ENCODE measurements at places on chromosomes 16 and 17.

DNA sequence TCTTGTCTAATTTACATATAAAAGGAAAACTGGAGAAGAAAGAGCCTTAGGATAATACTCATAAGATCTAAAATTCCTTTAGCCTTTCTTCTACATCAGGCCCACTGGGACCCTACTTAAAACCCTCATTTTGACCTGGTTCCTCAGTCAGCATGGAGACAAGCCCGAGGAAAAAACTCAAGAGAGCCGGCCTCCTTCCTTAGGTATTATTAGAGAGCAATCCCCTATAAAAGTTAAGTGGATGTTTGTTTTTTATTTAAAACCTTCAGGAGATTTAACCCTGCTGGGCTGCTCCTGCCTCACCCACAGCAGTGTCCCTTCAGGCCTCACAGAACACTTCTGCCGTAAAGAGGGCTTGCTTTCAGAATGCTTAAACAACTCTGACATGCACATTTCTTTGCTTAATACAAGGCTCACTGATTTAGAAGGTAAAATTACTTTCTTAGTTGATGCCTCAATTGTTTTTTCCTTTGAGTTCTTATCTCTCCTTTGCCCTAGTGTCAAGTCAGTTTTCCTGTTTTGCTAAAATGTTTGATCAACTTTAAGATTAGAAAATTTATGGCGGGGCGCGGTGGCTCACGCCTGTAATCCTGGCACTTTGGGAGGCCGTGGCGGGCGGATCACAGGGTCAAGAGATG is 145.6 kb upstream of the TBX2 start:
- DNase-seq: no peak

GRCh38 chr17:46212634-46213435 is 19.6 kb upstream of the KANSL1 start:
- peak; percentile 82 for DNase-seq

DNA sequence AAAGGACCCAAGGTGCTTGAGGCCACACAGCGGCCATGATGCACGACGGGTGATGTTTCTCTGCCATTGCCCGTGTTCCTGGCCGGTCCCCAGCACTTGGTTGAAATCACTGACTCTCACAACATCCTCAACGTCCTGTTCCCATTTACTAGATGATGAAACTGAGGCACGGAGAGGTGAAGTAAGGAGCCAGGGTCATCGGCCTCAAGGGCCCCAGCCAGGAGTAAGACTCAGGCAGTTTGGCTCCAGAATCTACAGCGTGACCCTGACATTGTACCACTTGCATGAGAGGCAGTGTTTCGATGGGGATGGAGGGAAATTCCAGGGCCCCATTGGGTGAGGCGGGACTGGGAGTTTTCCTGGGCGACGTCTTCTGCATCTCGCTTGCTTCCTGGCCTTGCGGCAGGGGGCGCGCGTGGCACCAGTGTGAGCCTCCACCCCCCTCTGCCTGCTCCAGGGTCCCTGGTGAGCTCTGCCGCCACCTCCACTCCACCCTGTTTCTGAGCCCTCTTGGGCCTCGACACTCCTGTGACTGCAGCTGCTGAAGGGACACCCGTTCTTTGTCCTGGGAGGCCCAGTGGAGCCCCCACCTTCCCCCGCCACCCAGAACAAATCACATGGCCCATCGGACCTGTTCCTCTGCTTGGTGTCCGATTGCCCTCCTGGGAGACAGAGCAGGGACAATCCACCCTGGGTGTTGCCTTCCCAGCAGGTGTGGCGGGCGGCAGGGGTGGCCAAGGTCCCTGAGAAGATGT is 133.0 kb upstream of the GSE1 start:
- DNase-seq: no peak

- DNase-seq: no peak
Measured at GRCh38 chr17:68296217-68297191, 5.2 kb downstream of the ARSG start.

GRCh38 chr17:63775420-63775819 is 1.4 kb downstream of the DDX42 start:
- DNase-seq: peak; percentile 70

DNA sequence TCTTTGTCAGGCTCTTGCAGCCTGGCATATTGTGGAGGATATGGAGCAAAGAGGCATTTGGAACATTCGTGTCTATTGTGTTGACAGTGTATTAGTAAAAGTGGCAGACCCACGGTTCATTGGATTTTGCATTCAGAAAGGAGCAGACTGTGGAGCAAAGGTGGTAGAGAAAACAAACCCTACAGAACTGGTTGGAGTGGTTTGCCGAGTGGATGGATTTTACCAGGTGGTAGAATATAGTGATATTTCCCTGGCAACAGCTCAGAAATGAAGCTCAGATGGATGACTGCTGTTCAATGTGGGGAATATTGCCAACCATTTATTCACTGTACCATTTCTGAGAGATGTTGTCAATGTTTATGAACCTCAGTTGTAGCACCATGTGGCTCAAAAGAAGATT is 44.5 kb downstream of the EFCAB13 start:
- DNase-seq: no peak

DNA sequence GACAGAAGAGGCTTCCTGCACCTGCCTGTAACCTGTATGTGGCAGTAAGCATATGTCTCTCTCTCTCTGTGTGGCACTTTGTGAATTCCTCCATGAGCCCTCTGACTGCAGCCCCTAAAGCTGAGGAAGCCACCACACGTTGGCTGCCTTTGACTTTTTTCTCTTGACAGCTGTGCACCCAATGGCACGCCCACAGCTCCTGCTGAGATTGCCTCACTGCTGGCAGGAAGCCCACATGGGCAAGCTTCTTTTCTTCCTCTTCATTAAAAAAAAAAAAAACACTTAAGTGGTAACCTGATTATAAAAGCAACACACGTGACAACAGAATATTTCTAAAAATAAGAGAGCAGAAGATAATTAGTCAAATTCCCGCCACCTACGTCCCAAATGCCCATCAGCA is 34.0 kb upstream of the PIRT start:
- no peak for DNase-seq

DNA sequence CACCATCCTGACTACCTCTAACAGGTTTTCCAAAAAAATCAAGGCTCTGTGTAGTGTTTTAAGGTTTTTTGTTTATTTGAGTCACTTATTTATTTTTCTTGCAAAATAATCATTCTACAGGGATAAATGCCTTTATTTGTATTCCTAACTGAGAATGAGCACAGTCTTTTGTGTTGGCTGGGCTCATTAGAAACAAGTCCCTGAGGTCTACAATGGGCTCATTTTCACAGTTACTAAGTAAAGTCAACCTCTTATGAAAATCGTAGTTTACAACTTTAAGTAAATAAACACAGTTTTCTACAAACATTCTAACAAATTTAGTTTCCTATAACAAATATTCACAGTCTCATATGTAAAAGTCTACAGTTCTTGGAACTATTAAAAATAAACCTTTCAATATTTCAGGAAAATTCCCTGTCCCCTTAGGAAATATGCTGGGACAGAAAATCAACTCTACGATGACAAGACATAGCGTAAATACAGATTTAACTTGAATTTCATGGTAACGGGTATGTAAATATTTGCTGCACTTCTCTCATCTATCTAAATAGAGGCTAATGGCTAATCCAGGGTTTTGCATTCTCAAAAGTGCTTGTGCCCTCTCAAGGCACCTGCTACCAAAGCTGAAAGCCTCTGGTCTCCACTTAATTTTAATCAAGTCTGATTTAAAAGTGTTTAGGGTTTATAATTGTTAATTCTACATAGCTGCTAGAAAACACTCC is 31.5 kb upstream of the CDH5 start:
- DNase-seq: no peak

DNA sequence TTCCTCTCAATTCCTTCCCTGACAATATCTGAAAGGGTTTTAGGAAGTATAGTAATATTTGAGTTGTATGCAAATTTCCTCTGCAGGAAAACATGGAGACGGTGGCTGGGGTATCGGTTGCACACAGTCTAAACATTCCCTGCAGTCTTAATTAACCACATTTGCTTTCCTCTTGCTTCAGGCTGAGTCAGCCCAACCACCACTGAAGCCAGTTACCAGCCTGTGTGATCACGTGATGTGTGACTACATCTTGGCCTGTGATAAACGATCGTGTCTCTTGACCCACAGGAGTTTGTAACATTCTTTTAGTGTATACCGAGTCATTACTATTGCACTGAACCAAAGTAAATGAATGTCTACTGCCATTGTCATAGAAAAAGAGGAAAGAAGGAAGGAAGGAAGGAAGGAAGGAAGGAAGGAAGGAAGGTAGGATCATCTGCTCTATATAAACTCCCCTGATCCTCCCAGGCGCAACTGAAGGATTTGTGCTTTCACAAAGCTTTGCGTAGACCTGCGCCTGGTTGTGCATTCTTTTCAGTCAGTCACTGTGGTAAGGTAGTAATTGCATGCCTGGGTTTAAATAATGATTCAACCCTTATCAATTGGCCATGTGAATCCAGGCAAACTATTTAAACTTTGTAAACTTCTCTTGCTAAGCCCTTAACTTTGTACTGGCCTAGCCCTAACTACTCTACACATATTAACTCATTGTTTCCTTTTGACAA is 280.6 kb upstream of the SALL1 start:
- no peak for DNase-seq

DNA sequence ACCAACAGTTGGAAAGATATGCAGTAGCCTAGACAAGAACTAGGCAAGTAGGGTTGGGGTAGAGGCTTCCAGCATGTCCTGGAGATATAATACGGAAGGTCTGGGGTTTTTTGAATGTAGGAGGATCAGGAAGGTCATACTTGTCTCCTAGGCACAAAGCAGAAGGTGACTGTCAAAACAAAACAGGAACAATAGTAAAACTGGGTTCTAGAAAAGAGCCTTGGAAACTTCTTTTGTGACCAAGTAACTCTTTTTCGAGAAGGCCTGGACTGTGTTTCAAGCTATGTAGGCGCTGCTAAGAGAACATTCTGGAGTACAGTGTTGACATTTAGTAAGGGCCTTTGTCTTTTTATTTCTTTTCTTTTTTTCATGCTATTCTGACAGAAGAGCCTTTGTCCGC is 26.9 kb upstream of the TENT4B start:
- no peak for DNase-seq

GRCh38 chr17:17849845-17850373 is 13.1 kb upstream of the SREBF1 start:
- DNase-seq: peak; percentile 74

- no peak for DNase-seq
Measured at GRCh38 chr17:2380226-2380922, 20.5 kb downstream of the MNT start.

DNA sequence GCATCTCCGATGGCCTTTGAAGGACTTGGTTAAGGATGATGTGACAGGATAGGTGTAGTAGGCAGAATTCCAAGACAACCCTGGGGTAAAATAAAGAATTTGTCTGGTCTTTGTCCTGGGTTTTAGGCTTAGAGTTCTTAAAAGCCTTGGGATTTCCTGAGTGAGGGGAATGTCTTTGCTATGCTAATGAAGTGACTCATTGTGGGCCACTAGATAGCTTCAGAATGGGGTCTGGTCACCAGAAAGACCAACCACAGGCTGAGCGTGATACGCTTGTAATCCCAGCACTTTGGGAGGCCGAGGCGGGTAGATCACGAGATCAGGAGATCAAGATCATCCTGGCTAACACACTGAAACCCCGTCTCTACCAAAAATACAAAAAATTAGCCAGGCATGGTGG is 182.8 kb upstream of the TOX3 start:
- DNase-seq: no peak

DNA sequence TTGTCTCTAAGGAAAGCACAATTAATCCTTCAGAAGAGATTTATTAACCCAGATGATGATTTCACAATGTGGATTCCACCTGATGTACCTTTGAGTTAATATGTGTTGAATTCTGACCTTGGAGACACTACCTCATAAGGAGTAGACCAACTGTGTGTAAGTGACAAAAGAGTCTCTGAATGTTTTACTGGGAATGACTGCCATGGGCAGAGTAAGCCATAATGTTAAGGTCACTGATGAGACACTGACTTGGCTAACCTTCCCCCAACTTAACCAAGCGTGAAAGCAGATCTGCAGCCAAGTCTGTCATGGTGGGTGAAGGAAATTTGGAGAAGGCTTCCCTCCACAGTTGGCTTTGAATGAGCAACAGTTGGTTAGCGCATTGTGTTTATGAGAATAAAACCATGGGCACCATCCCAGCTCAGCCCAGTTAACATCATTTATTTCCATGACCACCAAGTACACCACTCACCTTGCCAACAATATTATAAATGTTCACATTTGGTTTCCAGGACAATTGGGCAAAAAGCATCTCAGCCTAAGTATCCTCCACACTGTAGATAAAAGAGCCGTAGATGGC is 618.5 kb downstream of the KCNJ2 start:
- no peak for DNase-seq

- no peak for DNase-seq
Measured at GRCh38 chr16:20610892-20611349, 34.8 kb upstream of the ACSM2B start.

DNA sequence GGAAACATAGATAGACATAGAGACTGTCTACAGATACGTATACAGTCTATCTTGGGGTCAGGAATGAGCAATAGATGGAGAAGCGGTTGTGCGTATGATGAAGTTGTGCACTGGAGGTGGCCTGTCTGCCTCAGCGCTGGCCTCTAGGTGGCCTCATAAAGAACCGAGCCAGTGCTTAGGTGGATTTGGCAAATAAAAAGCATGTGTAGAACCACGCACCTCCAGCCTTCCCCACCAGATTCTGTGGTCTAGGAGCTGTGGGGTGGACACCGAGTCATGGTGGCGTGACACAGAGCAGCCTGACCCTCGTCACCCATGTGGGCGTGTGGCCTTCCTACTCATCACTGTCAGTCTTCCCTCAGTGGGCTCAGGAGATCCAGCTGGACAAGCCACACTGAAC is 34.0 kb downstream of the PGS1 start:
- DNase-seq: peak; percentile 64

- no peak for DNase-seq
Measured at GRCh38 chr16:3536851-3537250, 36.0 kb downstream of the CLUAP1 start.

GRCh38 chr17:19978209-19978802 is 678 bp upstream of the AKAP10 start:
- DNase-seq: no peak

GRCh38 chr16:60137891-60138290 is 1403.8 kb upstream of the GOT2 start:
- no peak for DNase-seq

- peak; percentile 91 for DNase-seq
Measured at GRCh38 chr16:4475880-4476788, at the start of gene HMOX2. Gene HMOX2, plus strand, starts transcription at chr16:4476398. Its CDS starts 29,127 bp downstream, at chr16:4505525.

DNA sequence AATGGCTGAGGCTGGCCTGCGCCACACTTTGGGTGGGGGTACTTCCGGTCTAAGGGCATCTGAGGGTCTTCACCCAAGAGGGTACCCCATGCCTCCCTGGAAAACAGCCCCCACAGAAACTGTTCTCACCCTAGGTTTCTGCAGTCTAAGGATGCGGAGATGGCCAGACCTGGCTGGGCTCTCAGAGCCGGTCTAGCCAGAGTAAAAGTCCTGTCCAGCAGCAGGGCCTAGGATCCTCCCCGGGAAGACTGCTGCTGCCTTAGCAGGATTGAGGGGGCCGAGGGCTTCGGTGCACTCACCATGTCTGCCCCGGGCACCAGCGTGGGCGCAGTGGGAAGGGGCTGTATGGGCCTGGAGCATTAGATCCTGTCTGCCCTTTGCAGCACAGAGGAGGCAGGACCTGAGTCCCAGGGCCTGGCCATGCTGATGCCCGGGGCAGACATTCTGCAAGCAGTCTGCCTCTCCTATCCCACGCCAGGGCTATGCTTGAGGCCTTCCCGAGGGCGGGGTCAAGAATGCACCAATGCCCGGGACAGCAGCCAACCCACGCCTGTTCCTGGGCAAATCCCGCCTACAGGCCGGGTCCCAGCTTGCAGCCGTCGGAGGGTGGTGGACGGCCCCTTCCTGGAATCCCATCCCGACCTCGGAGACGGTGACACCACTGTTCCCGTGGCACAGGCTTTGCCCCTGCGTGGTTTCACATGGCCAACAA is 54.7 kb downstream of the CBFA2T3 start:
- DNase-seq: no peak

- peak; percentile 17 for DNase-seq
Measured at GRCh38 chr17:33335491-33336173, 42.5 kb upstream of the ASIC2 start.
